ENCODE measurements at places on chromosomes 5 and 9.

DNA sequence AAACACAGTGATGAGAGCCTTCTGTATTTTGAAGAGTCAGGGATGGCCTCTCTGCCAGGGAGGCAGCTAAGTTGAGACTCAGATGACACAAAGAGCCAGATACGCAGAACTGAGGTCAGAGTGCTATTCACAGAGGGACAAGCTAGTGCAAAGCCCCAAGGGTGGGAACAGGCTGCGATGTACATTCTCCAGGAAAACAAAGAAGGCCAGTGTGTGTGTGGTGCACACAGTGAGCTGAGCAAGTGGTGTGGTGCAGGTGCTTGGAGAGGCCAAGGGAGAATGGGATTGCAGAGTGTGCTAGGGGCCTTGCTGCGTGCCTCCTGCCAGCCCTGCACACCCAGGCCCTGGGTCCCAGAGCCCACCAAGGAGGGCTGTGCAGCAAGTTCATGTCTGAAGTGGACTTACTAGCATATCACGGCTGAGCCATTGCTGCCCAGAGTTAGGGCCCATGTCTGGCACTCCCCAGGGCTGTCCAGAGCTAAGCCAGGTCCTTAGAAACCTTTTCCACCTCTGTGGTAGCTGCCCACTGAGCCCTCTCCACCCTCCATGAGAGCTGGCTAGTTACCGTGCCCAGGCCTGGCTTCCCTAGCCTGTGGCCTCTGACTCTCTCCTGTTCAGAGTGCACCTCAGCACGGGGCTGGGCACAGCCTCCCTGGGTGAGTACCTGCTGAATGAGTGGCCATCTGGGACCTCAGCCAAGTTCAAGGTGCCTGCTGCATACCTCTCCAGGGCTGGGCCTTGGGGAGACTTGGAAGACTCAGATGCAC, 9.3 kb downstream of the SLC25A48 start:
- DNase-seq: peak; percentile 86

DNA sequence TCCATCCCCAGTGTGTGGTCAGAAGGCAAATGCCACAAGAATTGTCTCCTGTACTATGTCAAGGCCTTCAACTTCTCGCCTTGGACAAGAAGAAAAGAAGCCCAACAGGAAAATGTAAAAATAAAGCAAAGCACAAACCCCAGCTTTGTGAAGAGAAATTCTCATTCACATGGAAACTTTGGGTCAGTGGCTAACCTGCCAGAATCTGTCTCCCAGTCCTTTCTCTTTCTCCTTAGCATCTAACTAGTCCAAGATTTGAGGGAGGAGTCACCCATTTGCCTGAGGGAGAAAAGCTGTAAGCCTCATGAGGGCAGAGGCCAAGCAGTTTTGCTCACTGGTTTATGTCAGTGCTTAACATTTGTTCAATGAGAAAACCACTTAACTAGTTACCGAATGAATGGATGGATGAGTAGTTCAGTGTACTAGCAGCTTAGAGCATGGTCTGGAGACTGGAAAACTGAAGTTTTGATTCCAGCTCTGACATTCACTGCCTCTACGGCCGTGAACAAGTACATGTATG, 36.0 kb downstream of the ADAM19 start:
- no peak for DNase-seq

- DNase-seq: no peak
Measured at GRCh38 chr9:119365291-119366027, 3.8 kb downstream of the BRINP1 start.

DNA sequence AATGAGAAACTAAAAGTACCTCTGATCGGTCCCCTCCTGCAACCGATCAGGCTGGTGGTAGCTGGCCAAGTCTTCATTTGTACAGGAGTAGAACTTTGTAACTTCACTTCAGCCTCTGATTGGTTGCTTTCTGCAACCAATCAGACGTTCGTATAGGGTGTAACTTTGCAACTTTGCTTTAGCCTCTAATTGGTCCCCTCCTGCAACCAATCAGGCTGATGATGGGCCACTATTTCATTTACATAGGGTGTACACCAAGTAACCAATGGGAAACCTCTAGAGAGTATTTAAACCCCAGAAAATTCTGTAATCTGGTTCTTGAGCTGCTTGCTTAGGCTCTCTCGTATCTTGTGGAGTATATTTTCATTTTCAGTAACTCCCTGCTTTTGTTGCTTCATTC, 445.5 kb downstream of the MED10 start:
- DNase-seq: no peak

GRCh38 chr5:94969174-94969573, 315.7 kb downstream of the MCTP1 start:
- no peak for DNase-seq

- no peak for DNase-seq
Measured at GRCh38 chr5:180810959-180811622, 8.5 kb upstream of the MGAT1 start.

GRCh38 chr9:98318041-98318790, 62.8 kb upstream of the TBC1D2 start:
- DNase-seq: no peak

DNA sequence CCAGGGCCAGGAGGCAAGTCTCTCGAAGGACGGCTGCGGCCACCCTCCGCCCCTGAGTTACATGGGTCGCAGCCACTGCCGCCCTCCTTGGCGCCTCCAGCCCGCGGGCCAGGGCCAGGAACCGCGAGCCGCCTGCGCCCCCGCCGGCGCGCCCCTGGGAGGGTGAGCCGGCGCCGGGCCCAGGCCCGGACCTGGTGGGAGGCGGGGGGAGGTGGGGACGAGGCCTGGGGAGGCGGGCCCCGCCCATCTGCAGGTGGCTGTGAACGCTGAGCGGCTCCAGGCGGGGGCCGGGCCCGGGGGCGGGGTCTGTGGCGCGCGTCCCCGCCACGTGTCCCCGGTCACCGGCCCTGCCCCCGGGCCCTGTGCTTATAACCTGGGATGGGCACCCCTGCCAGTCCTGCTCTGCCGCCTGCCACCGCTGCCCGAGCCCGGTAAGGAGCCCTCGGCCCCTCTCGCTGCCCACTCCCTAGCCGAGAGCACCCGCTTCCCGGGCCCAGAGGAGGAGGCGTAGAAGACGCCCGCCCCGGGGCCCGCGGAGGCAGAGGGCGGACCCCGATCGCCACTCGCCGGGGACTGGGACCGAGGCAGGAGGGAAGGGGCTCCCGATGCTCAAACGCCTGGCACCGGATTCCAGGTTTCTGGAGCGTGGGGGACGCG, at the start of gene ASS1:
ASS1 (plus strand) TSS at position 397 of the 657 bp plus-strand sequence. CDS start 7,268 bp downstream, outside the sequence.
- peak; percentile 91 for DNase-seq

DNA sequence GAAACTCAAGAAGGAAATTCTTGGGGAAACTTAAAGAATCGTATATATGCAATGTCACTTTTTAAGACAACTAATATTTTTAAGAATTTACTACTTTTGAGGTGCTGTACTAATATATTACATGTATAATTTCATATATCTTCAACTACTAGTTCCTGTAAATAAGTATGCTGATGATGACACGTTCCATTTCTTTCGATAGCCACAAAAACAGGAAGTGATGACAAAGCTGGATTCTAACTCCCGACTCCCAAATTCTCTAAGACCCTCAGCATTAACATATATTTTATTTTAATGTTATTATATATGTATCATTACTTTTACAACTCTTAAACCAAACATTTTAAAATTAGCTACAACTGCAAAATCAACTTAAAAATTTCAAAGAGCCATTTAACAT, 74.8 kb downstream of the STK32A start:
- DNase-seq: no peak

- no peak for DNase-seq
Measured at GRCh38 chr5:153983885-153984284, 54.8 kb downstream of the FAM114A2 start.

DNA sequence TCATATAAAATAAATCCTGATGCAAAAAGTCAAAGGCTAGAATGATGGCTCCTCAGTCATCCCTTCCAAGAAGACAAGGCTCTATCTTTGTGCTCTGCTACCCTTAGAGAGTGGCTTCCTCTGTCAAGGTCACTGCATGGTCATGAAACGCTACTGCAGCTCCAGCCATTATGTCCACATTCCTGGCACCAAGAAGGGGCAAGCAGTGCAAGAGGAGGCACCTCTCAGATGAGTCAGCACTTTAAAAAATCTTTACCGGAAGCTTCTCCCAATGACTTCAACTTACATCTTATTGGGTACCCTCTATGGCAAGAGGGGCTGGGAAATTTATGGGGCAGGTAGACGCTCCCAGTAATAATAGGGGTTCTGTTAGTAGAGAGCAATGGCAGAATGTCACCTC, 129.5 kb upstream of the CPEB4 start:
- DNase-seq: no peak

DNA sequence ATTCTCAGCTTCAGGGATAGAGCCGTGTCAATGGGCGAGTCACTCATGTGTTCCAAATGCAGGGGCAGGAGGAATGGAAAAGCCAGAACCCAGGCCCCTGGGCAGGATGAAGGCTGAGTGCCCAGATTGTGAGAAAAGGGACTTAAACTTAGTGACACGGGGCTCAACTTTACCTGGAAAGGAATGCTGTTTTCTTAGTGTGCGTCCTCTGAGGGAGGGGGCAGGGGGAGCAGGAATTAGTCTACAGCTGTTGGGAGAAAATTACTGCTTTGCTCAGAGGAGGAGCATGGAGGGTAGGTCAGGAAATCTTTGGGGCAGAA, 14.6 kb downstream of the HK3 start:
- no peak for DNase-seq

GRCh38 chr9:125754096-125754495, 6.9 kb downstream of the PBX3 start:
- no peak for DNase-seq

- no peak for DNase-seq
Measured at GRCh38 chr9:91199739-91200497, 161.8 kb downstream of the AUH start.

DNA sequence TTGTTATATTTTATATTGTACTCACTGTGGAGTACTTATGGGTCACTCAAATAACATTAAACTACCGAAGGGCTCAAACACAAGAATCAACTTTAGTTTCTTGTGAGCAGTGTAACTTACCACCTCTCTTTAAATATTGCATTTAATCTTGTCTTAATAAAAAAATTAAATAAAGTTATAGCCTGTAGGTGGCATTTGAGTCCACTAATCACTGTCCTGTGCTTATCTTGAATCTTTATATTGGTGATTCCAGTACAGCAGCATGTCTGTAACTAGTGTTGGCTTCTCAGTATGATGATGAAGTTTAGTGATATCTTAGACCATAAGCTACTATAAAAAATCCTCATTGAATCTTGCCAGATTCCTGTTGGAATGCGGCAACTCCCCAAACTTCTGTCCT, 313.8 kb downstream of the FAM170A start:
- no peak for DNase-seq

DNA sequence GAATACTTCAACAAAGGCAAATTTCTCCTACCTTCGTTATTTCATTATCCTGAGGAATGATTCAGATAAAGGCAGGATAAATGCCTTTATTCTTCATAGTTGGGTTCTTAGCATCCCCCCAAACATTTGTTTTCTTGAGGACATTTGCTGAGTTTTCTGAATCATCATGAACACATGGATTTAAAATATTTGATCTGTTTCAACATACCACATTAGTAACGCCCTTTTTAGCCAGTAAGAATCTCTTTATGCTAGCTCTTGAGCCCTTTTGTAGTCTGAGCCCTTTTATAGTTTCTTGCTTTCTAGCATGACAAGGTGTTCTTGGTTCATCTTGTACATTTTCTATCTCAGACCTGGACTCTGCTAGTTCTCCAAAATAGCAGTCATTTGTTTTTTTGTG, 27.9 kb downstream of the SKIC3 start:
- no peak for DNase-seq

GRCh38 chr9:73168298-73168934, 16.8 kb downstream of the ANXA1 start:
- DNase-seq: no peak

DNA sequence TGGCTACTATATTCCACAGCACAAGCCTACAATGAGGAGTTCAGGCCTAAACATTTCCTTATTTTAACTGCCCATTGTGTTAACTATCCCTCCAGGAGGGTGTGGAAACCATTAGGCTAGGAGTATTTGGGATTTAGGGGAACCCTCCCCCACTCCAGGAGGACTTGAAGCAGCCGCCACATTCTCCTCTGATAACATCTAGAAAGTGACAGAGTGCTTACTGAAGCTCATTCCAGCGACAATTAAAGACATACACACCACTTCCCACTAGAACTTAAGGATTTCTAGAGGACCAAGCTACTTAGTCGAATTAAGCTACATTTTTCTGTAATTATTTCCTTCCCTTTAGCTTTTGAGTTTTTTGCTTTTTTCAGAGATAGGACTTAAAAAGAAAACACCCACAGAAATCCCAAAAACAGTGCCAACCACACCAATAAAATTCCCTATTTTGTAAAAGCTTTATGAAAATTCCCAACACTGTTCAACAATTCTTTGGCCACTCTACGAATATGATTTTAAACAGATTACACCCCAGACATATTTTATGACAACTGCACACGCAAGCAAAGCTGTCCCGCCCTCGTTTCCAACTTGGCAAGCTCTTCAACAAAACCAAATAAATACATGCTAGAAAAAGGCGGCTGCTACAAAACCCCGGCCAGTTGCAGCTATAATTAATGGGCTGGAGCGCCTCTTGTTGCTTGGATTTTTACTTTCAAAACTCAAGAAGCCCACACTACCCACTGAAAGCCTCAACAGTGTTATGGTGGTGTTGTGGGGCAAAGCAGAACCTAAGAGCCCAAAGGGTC, 4.5 kb downstream of the ROR2 start:
- DNase-seq: peak; percentile 58

- peak; percentile 64 for DNase-seq
Measured at GRCh38 chr5:111072949-111073682, 1.6 kb downstream of the TSLP start.

- DNase-seq: no peak
Measured at GRCh38 chr5:71924325-71924724, 182.9 kb upstream of the MAP1B start.

- DNase-seq: no peak
Measured at GRCh38 chr5:104267320-104268015, 704.9 kb upstream of the NUDT12 start.

- no peak for DNase-seq
Measured at GRCh38 chr9:114282926-114283325, 40.0 kb upstream of the ORM1 start.

DNA sequence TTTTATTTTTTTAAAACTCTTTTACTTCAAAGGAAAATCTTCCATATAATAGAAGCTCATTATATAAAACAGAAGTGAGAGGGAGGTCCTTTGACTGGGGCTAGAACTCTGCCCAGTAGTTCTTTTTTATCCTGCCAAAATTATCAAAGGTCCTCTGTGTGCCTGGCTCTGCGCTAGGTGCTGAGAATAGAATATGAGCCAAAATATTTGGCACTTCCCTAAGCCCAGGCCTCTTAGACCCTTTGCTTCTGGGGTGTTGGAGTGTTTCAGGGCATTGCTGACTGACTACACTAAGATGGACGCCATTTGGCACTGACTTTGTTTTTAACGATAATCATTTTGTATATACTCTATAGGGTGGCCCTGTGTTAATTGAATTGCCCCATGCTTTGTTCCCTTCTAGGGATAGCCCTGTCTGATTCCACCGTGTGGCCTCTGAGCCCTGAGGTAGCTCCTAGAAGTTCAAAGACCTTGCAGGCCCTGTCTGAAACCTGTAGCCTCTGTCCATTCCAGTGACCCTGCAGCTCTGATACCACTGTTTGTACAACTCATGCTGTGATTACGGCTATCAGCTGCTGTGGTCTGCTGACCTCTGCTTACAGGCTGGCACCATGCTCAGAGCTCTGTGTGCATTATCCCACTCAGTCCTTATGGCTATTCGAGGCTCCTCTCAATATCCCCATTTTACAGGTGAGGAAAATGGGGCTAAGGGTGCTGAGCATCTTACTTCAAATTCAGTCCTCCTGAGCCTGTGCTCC, 84.3 kb upstream of the SHB start:
- no peak for DNase-seq

Measured in colonic mucosa (tissue), 4 donors.